Mesothelial cell of epicardium (in vitro differentiated cells): ENCODE measurements at places on chromosomes 7 and 10.
A peak's percentile ranks its signal among the peaks of the same experiment; 100 is the strongest.

GRCh38 chr10:17479015-17479615, 24.7 kb upstream of the ST8SIA6 start:
- no peak for DNase-seq

DNA sequence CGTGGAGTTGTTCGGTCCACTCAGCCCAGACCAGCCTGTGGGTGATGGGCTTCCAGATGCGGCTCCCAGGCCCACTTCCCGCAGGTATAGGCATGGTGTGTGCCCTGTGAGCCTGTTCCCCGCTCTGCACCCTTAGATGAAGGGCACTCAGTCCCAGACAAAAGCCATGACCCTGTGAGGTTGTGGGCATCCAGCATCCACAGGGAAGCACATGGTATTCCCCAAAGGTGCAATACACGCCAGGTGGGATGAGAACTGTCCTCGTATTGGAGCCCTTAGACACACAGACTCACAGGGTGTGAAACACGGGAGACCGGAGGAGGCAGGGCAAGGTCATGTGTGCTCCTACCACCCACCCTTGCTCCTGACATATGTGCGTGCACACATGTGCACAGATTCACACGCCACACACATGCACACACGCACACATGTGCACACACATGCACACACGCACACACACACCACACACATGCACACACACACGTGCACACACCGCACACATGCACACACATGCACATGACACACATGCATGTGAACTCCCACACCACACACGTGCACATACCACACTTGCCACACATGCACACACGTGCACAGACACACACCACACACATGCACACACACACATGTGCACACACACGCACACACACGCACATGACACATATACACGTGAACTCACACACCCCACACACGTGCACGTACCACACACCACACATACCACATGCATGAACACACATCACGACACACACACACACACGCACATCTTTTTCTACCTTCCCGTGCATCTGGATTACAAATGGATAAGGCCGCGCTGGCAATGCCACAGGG, 319.4 kb downstream of the WDR37 start:
- DNase-seq: no peak

- DNase-seq: peak; percentile 47
Measured at GRCh38 chr10:61899997-61900828, 1.3 kb upstream of the ARID5B start.

GRCh38 chr7:101058355-101058754, 26.9 kb upstream of the TRIM56 start:
- DNase-seq: peak; percentile 74

DNA sequence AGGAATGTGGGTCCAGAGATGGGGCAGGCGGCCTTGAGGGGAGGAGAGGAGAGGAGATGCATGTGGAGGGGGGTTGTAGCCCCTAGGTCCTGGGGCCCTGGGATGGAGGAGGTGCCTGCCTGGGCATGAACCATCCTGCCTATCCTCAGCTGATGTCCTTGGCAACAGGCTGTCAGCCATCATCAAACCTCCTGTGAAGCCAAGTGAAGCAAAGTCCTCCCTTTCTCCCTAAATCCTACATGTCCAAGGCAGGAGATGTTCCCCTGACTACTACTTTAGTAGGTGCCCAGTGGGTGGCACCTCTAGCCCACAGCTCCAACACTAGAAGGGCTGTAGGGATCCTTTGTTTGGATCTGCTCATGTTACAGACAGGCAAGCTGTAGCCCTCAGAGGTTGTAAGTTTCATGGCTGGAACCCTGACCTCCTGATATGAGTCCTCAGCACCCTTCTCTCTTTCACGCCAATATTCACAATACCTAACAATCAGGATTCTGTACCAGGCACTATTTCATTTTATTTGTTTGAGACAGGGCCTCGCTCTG, 66.6 kb upstream of the SYPL1 start:
- DNase-seq: no peak

- DNase-seq: no peak
Measured at GRCh38 chr7:102883098-102883860, 29.5 kb upstream of the LRRC17 start.

GRCh38 chr7:117048114-117048866, 95.0 kb downstream of the ST7 start:
- no peak for DNase-seq

- no peak for DNase-seq
Measured at GRCh38 chr7:102210787-102211186, 75.9 kb upstream of the SH2B2 start.

- no peak for DNase-seq
Measured at GRCh38 chr10:119133949-119134348, 30.0 kb downstream of the DENND10 start.

GRCh38 chr10:49356944-49357343, 38.9 kb downstream of the DRGX start:
- no peak for DNase-seq

GRCh38 chr10:16909271-16909767, 92.1 kb upstream of the RSU1 start:
- no peak for DNase-seq

- DNase-seq: no peak
Measured at GRCh38 chr10:12586741-12587140, 237.4 kb downstream of the CAMK1D start.

DNA sequence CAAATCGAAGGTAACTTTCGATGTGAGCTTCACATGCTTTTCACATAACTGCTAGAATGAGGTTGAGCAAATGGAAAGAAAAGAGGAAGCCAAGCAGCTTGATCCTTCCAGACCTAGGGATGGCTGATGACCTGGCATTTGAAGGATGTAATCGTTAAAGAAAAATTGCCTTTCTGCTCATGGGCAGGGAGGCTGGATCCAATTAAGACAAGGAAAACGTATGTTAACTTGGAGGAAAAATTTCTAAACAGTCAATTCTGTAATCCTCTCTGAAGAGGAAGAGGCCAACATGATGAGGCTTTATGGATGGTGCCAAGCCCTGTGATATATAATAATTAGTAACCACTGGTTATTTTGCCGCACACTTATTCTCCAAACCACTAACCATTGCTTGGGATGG, 12.5 kb downstream of the GRK5 start:
- DNase-seq: no peak

GRCh38 chr10:75617485-75618155, 186.2 kb downstream of the LRMDA start:
- no peak for DNase-seq

DNA sequence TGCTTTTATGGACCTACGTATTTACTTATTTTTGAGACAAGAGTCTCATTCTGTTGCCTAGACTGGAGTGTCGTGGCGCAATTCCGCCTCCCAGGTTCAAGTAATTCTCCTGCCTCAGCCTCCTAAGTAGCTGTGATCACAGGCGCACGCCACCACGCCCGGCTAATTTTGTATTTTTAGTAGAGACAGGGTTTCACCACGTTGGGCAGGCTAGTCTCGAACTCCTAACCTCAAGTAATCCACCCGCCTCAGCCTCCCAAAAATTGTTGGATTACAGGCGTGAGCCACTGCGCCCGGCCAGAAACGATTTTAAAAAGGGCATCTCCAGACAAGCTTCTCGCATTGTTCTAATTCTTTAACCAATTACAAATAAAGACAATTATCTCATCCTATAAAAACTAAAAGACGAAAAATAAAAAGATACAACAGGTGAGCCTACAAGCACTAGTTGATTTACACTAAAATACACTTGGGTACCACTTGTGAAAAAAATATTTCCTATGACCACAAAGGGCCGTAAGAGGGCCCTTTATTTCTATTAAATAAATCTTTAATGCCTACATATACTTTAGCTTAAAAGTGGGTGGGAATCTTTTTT, 2.4 kb downstream of the TRA2A start:
- no peak for DNase-seq

GRCh38 chr10:33136781-33137180, 178.8 kb upstream of the ITGB1 start:
- no peak for DNase-seq

DNA sequence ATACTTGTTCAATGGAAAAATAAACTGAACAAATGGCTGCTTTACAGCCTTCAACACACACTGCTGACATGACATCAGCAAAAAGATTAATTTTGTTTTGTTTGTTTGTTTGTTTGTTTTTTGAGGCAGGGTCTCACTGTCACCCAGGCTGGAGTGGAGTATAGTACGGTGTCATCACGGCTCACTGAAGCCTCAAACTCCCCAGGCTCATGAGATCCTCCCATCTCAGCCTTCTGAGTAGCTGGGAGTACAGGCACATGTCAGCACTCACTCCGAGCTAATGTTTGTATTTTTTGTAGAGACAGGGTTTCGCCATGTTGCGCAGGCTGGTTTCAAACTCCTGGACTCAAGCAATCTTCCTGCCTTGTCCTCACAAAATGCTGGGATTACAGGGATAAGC, 10.9 kb downstream of the TARP start:
- no peak for DNase-seq

- no peak for DNase-seq
Measured at GRCh38 chr10:61024151-61024855, 80.3 kb upstream of the RHOBTB1 start.

DNA sequence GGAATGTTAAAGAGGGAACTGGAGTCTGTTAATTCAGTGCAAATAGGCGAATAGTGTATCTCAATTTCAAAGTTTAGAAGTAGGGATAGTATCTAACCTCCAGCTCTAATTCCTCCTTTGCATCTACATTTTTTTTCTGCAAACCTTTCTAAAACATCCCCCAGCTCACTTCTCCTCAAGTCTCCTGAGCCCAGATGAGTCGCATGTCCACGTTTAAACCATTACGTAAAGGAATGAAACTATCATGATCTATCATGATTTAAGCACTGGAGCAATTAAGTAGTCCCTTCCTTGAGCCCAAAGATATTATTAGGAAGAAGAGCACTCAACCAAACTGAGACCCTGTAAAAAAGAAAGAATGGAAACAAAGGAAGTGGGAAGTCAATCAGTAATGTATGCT, 29.9 kb downstream of the GPR22 start:
- no peak for DNase-seq
